ENCODE measurements at places on chromosomes 2 and 18. TPM values are rescaled to one million over a fixed set of nuclear protein-coding genes. Genes with fewer than 3 reads are reported as not detected.
A peak's percentile ranks its signal among the peaks of the same experiment; 100 is the strongest.

DNA sequence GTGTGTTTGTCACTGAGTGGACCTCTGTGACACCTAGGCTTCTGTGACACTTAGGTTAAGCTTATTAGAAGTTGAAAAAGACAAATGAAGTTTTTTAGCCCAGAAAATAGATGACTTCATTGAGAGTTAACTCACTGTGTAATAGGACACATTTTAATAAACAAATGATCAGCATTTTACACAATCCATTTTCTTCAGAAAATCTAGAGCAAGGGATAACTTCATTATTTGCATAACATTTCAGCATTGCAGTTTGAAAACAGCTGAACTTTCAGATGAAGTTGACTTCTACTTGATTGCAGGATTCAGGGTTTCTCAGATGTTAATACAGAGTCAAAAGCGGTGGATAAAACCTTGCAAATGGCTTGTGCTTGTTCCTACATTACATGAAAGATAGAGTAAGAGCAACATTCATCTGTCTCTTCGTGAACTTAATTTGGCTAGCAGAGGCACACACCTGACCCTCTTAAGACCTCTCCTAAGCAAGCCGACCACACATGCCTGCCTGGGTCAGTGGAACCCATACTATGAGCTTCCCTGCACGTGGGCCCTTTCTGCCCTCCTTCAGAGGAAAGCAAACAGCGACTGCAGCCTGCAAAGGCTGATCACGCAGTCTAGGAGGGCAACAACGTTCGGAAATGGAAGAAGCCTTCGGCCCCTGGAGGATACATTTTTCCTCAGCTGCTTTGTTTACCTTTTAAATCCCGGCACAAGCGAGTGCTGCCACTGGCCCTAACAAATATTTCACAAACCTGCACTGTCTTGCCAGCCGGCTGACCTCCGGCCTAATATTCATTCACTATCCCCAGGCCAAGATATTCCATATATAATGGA lies 16.6 kb downstream of the ITGB1BP1 start:
- DNase-seq = no peak

DNA sequence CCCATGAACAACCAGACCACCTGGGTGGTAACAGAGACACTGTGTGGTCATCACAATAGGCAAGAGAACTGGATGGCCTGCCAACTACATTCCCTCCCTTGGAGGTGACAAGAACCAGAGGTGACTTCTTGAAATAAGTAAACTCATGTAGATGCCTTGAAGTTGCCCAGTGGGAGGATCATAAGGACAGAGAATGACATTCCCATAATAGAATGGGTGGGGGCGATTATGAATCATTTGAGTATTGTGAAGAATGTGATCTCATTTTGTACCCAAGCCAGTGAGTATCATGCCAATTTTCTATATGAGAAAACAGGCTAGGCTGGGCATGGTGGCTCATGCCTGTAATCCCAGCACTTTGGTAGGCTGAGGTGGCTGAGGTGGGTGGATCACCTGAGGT lies 211.4 kb upstream of the GYPC start:
- DNase-seq = no peak

GRCh38 chr2:220736778-220737177 lies 835.3 kb downstream of the EPHA4 start:
- no peak for DNase-seq

DNA sequence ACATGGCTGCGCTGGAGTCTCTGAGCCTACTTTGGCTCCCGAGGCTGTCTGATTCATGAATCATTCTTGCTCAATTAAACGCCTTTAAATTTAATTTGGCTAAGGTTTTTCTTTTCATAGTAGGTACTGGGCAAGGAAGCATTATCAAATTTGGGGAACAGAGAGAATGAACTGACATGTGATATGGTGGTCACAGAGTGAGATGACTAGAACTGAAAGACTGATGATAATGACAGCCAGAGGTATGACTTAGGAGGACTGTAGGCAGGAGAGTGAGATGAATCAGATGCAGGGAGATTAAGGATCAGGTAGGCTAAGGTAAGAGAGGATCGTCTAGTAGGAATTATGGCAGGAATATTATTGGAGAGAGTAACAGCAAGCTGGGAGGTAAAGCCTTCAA lies 40.9 kb upstream of the ST8SIA3 start:
- no peak for DNase-seq

DNA sequence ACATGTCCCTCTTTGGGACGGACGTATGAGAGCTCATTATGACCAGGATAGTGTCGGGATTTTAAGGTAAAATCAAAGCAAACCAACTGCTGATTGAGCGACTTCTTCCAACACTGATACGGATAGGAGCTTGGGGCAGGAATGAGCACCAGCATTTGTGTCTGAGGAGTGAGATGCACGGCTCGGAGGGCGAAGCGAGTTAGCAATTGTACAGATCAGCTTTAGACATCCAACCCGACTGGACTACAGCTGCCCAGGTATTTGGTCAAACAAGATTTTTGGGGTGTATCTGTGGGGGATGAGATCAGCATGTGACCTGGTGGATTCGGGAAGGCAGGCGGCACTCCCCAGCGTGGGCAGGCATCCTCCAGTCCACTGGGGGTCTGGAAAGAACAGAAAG lies 76.1 kb downstream of the NDUFA10 start:
- DNase-seq = no peak

AQP4 gene
- not detected for total RNA-seq

DNA sequence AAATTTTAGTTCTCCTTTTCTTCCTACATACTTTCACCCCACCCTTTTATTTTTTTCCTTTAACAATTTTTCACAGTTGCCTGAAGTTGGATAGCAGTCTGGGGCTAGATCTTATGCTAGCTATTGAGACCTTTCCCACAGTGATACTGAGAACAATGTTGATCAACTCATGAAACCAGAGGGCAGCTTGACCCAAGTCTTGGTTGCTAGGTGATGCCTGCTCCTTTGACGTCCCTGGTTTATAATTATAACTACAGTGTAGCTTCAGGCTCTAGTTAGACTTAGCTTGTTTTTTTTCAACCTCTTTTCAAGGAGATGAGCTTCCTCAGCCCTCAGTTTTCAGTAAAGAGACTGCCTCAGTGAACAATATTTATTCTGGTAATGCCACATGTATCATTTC lies 648.5 kb downstream of the IRS1 start:
- DNase-seq = no peak

GREB1 gene
- 0.23 TPM for total RNA-seq

MROH2A gene
- total RNA-seq = not detected

DNA sequence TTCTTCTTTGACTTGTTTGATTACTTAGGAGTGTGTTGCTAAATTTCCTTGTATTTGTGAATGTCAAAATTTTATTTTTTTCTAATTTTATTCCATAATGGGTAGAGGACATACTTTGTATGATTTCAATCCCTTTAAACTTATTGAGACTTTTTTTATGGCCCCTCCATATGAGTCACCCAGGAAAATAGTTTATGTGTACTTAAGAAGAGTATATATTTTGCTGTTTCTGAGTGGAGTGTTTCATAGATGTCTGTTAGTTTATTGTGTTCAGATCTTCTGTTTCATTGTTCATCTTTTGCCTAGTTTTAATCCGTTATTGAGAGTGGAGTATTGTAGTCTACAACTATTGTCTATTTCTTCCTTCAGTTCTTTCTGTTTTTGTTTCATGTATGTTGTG lies 81.9 kb downstream of the EPB41L5 start:
- DNase-seq = no peak

- no peak for DNase-seq
Observed at GRCh38 chr2:19474128-19474527, 115.7 kb upstream of the OSR1 start.

DNA sequence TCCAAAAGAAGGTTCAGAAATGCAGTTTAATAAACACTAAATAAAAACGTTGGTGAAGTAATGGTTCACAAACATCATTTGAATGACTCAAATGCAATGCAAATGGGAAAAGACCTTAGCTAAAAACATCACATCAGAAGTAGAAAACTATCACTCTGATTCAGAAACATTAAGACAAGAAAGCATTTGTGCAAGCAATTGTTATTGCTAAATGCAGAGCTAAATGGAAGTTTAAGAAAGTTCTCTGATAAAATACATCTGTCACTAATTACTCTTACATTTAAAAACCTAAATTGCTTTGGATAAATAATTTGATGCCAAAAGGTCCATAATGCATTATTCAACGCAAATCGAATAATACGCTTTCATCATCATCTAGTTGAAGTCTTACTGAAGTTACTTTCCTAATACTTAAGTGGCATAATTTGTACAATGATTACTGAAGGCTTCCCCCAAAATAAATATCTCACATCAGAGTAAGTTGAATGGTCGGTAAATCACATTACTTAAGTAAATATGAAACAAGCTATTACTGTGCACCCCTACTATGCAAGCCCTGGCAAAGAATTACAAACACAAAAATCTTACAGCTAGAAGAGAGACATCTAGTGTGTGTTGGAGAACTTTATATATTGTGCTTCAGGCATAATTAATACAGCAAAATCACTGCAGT lies 105.7 kb upstream of the KCTD1 start:
- peak; percentile 4 for DNase-seq

DNA sequence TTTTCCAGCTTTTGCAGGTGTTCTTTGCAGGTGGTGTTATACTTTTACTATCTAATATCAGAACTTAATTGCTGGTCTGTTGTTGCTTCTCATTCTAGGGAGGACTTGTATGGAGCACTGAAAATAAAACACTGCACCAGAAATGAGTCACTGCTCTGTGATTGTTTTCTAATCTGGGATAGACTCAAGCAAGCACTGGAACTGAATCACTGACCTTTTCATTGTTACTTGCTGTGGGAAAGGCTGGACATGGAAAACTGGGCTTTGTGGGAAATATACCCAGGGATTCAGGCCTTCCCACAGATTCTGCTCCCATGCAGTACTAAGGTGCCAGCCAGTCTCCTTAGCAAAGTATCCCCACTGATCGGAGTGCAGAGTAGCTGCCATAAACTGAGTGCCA lies 470.0 kb upstream of the GCFC2 start:
- DNase-seq = no peak

POTEI gene
- 0.16 TPM for total RNA-seq

DNA sequence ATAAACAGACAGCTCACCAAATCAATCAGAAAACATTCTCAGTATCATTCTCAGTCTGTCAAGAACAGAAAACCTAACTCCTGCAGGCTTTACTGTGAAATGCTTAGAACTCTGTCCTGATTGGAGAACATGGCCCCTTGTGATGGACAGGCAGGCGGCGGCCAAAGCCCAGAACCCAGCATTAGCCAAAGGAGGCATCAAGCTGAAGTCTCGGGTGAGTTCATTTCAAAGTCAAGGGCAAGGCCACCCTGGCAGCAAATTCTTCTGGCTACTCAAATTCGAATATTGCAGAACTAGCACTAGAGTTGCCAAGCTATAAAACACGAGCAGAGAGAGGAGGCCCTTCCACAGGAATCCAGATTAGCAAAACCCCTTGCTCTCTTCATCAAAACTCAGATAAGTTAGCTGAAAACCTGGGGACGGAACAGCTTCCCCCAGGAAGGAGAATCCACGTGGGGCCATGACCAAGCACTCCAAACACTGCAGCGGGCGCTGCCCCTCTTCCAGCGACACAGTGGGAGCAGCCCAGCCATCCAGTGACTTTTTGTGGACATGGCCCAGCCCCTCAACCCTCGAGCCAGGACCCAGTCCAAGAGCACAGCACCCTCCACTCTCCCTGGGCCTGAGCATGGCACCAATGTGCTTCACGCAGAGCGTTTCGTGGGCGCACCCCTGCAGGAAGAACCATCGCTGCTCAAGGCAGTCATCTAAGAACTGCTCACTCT lies 98.6 kb downstream of the HDAC4 start:
- DNase-seq = no peak

CYS1 gene
- total RNA-seq = 0.25 TPM

DNA sequence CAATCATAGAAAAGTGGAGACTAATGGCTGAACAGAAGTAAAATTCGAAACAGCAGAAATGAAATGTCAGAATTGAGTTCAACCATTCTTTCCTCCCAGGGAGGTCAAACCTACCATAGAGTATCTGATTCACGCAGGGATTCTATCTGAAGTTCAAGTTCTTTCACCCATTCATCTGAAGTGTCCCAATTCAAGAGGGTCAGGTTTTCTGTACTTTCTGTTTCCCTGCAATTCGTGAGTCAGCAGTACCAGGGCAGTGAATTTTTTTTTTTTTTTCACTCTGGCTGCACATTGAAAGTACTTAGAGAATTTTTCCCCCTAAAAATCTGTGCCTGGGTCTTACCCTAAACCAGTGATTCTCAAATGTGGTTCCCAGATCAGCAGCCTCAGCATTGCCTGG lies 40.9 kb upstream of the CCDC88A start:
- DNase-seq = no peak

- DNase-seq = no peak
Observed at GRCh38 chr2:180247658-180248057, 240.6 kb upstream of the CWC22 start.

DNA sequence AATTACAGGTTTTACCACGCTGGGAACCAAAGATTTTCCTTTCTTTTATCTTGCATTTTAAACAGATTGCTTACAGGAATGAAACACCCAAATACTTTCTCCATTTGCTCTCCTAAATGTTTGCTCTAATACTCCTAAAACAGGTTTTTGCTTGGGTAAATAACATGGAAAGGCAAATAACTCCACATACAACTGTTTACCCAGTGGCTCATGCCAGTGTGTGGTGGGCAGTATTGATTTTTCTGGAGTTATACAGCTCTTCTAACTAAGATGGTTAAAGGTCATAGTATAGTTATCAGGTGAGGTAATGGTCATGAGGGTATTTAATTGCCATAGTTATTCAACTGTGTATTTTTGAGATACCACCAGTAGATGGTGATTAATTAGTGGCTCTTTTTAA lies 61.2 kb upstream of the RAB27B start:
- DNase-seq = no peak

GRCh38 chr2:15863494-15864175 lies 76.7 kb upstream of the MYCN start:
- no peak for DNase-seq

DNER gene
- total RNA-seq = not detected

- no peak for DNase-seq
Observed at GRCh38 chr18:48073211-48073930, 142.9 kb upstream of the SMAD2 start.

DNA sequence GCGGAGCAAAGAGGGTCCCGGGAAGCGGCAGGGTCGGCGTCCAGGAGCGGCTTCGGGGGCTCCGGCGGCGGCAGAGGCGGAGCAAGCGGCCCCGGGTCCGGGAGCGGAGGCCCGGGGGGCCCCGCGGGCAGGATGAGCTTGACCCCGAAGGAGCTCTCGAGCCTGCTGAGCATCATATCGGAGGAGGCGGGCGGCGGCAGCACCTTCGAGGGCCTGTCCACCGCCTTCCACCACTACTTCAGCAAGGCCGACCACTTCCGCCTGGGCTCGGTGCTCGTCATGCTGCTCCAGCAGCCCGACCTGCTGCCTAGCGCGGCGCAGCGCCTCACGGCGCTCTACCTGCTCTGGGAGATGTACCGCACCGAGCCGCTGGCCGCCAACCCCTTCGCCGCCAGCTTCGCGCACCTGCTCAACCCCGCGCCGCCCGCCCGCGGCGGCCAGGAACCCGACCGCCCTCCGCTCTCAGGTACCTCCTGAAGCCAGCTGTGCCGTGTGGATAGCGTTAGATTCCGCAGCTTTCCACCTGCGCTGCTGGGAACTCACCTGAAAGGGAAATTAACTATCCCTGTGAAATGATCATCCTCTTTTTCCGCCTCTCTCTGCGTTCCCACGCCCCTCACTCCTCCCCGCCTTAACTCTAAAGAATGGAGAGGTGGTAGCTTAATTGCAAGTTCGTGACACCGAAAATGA lies 472 bp downstream of the CNOT11 start:
- DNase-seq = peak; percentile 54

PROC gene
- total RNA-seq = not detected

- no peak for DNase-seq
Observed at GRCh38 chr18:58038063-58038462, 6.0 kb upstream of the NEDD4L start.
